Activated CD4-positive, alpha-beta T cell treated with anti-CD3 and anti-CD28 coated beads, Interleukin-2, amount 10 ng/mL, durations not matched to agents 24 days and 14 days (primary cell): ENCODE measurements at places on chromosomes 16 and 17.
A peak's percentile ranks its signal among the peaks of the same experiment; 100 is the strongest.

DNA sequence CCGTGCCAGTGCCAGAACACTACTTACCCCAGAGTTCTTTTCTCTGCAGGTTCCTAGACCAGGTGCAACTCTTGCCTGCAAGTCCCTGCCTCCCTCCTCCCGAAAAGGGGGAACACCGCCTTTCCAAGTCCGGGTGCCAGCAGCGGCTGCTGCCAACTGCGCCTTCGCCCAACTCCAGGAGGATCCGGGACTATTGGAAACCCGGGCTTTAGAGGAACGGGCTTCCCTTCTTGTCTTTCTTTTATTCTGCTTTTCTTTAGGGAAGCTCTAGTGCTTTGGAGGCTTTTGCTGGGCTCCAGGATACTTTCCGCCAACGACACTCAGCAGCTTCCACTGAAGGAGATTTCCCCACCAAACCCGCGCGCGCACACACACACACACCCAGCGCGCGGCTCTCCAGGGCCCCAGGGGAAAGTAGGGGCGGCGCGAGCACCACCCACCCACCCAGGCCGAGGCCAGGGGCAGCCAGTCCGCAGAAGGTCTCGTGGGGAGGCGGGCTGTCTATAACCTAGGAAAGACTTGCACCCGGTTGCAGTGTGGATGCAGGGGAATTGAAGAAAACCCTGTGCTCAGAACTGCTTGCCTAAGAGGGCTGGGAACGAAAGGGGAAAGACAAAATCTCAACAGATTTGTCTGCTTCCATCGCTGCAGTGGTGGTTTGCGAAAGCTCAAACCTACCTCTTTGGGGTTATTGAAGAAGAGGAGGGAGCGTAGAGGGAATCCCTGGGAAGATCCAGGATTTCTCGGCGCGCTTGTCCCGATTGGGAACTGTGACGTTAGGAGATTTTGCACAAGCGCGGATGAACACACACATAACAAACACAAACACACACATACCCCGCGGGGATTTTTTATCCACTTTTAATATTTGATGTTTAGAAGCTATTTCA is 977 bp upstream of the CA10 start:
- H3K36me3 ChIP-seq = no peaks in the 10 kb centered on the region
- no peak overlapping the region for H3K4me3 ChIP-seq
- DNase-seq = no peak
- no peak overlapping the region for H3K27ac ChIP-seq
- peaks cover 46% of the 10 kb centered on the region for H3K27me3 ChIP-seq
- H3K4me1 ChIP-seq = no peaks in the 10 kb centered on the region

GRCh38 chr17:39104046-39104445 is 47.4 kb downstream of the PLXDC1 start:
- H3K27me3 ChIP-seq = peaks cover 2% of the 10 kb centered on the region
- DNase-seq = no peak
- H3K36me3 ChIP-seq = no peaks in the 10 kb centered on the region
- no peak overlapping the region for H3K27ac ChIP-seq
- H3K4me3 ChIP-seq = no peak overlapping the region
- H3K4me1 ChIP-seq = peaks cover 2% of the 10 kb centered on the region

GRCh38 chr17:76710863-76711611 is at the start of gene MXRA7:
MXRA7 (minus strand) TSS chr17:76710965; CDS start chr17:76710946, 19 bp downstream.
- peaks cover 4% of the 10 kb centered on the region for H3K27me3 ChIP-seq
- peak; percentile 88 for DNase-seq
- peaks cover 30% of the 10 kb centered on the region for H3K4me1 ChIP-seq

- no peak overlapping the region for H3K4me3 ChIP-seq
- no peak overlapping the region for H3K27ac ChIP-seq
- peaks cover 12% of the 10 kb centered on the region for H3K36me3 ChIP-seq
- no peaks in the 10 kb centered on the region for H3K27me3 ChIP-seq
- no peak for DNase-seq
Measured at GRCh38 chr17:61732169-61732568, 131.2 kb downstream of the BRIP1 start.
